ENCODE measurements at places on chromosomes 2 and 18.
A peak's percentile ranks its signal among the peaks of the same experiment; 100 is the strongest.

DNA sequence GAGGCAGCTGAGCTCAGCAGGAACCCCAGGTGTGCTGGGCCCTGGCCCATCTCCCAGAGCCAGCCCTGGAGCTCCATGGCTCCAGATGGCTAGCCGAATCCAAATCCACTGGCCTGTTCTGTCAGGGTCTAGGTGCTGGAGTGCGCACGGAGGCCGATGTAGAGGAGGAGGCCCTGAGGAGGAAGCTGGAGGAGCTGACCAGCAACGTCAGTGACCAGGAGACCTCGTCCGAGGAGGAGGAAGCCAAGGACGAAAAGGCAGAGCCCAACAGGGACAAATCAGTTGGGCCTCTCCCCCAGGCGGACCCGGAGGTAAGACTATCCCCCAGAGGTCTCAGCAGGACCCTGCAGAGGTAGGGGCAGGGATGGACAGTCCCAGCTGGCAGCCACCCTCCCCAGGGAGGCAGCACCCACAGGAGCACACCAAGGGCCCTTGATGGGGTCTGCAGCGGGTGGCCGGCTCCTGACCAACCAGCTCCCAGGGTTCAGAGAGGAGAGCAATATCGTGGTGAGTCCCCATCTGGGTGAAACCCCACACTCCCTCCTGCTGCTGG is 26.1 kb upstream of the PRLH start:
- no peak for DNase-seq

GRCh38 chr2:437756-438393 is 150.0 kb upstream of the ALKAL2 start:
- DNase-seq: no peak

- DNase-seq: peak; percentile 95
Observed at GRCh38 chr2:69933839-69934613, 19.1 kb downstream of the MXD1 start.

DNA sequence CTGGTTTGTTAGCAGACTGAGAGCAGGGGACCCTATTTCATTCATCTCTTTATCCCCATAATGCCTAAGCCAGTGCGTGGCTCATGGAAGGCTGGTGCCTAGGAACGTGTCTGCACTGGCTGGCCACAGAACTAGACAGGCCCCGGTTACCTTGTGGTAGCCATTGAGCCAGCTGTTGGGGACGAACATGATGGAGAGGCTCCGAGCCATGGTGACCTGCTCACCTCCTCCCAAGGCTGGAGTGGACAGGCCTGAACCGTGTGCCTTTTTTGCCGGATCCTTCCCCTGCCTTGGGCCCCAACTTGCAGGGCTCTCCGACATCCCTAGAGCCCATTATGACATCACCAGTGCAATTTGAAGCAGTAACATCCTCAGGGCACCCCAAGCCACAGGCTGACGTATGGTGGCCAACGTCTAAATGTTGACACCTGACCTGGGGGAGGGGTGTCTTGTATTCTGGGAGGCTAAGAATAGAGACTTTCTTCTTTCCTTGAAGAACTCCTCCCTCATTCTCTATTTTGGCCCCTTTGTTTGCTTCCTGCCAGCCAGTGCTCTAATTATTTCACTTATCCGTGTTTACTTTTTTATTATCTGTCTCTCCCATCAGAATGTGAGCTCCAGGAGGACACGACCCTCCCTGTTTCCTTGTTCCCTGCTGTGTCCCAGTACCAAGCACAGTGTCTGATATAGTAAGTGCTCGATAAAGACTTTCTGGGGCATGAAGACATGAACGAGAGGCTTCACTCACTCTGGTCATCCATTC is 12.2 kb upstream of the DNPEP start:
- no peak for DNase-seq

- no peak for DNase-seq
Observed at GRCh38 chr2:136057023-136057801, 60.7 kb downstream of the CXCR4 start.

DNA sequence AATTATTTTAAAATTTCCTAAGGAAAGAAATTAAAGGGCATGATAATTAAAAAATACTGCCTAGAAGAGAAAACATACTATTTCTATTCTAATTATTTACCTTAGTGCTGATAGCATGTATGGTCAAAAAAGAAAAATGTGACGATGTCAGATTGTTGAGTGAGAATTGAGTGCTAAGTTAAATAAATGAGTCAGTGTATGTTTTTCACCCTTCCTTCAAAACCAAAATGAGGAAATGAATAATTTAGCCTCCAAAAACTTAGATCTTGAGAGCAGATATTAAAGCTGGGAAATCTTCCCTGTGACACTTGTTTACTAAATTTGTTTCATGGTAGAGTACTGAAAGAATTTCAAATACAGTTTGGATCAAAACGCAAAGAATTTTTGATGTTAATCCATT is 58.6 kb upstream of the NYAP2 start:
- no peak for DNase-seq

- no peak for DNase-seq
Observed at GRCh38 chr18:49020621-49021021, 69.9 kb upstream of the SMAD7 start.

- DNase-seq: no peak
Observed at GRCh38 chr2:136281281-136282114, 163.5 kb upstream of the CXCR4 start.

- DNase-seq: no peak
Observed at GRCh38 chr2:240213476-240214421, 73.3 kb upstream of the OTOS start.

DNA sequence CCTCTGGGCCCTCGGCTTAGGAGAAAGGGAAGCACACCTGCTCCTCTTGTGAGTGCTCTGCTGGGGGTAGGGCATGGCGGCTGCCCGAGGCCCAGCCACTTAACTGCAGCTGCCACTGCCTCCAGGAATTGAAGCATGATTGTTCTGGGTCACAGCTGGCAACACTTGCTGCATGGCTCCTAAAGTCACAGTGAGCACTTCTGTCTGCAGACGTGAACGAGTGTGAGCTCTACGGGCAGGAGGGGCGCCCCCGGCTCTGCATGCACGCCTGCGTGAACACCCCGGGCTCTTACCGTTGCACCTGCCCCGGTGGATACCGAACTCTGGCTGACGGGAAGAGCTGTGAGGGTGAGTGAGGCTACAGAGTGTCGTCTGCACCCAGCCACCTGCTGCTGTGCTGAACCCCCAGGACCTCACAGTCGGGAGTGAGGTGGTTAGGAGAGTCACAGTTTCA is 44.4 kb downstream of the FBLN7 start:
- no peak for DNase-seq

- DNase-seq: no peak
Observed at GRCh38 chr2:100784681-100785080, 35.3 kb upstream of the NPAS2 start.

GRCh38 chr18:13461936-13462335 is 243.4 kb downstream of the LDLRAD4 start:
- DNase-seq: no peak

DNA sequence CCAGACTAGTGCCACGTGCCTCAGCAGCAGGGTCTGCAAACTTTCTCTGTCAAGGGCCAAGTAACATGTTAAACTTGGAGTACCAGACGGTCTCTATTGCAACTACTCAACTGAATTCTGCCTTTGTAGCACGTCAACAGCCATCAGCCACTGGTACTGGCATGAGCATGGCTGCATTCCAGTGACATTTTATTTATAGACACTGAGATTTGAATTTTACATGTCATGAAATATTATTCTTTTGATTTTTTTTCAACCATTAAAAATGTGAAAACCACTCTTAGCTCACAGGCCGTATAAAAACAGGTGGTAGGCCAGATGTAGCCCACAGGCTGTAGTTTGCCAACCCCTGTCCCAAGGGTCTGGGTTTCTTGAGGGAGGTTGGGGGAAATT is 199.7 kb downstream of the TPGS2 start:
- DNase-seq: no peak

- DNase-seq: no peak
Observed at GRCh38 chr2:67515538-67515937, 118.4 kb downstream of the ETAA1 start.

GRCh38 chr2:27954221-27954673 is 63.7 kb downstream of the BABAM2 start:
- peak; percentile 67 for DNase-seq

DNA sequence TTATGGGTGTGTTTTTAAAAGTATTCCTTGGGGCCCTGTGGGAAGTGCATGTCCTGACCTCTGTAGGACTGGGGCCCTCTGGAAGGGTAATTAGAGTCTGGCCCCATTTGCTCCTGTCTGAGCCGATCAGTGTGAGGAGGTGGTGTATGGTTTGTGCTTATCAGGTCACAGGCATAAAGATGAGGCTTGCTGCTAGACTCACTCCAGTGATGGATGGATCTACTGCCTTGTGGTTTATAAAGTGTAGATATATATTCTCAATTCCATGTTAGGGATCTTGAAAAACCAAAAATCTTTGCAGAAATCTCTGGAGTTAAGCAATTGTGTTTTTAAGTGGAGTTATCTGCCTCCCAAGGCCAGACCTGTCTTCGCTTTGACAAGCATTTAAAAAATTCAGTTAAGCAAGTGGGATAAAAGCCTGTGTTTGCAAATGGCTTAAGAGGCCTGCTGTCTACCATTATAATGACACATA is 182.4 kb downstream of the PTPRM start:
- DNase-seq: peak; percentile 80

- no peak for DNase-seq
Observed at GRCh38 chr2:135948141-135948540, 37.3 kb downstream of the DARS1 start.

- DNase-seq: no peak
Observed at GRCh38 chr18:47748093-47748796, 182.2 kb downstream of the SMAD2 start.

- DNase-seq: no peak
Observed at GRCh38 chr2:224861266-224861665, 145.1 kb upstream of the CCDC195 start.

DNA sequence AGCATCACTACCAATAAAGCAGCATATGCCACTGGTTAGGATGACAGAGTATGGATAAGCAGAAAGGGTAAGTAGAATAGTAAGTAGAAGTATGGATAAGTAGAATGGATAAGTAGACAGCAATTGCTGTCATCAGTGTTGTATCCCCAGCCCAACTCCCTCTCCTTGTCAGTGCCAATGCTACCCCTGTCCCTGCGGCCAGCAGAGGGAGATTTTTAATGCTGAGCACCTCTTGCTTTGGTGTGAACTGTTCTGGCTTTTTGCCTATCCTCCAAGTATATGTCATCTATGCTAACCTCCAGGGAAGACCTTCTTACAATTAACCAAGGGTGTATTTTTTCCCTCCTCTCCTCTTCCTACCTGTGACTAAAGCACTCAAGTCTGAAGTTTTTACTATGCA is 136.7 kb upstream of the SPHKAP start:
- peak; percentile 10 for DNase-seq

GRCh38 chr2:194443926-194444325 is 1213.1 kb upstream of the SLC39A10 start:
- no peak for DNase-seq

DNA sequence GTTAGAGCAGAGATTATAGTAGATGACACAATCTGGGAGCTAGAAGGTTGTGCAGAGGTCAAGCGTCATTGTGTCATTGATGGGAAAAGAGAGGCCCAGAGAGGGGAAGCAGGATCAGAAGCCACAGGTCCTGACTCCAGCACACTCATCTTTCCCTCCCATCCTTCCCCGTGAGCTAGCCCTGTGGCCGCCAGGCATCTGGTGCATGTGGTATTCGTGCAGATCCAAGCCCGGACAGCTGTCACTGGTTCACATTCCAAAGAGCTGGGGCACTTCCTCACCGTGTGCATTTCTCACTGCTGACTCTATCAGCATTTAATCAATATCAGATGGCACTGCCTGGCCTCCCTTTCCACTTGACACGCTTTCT is 94.1 kb upstream of the THOC1 start:
- DNase-seq: peak; percentile 95

- peak; percentile 10 for DNase-seq
Observed at GRCh38 chr2:99811544-99811943, 321.7 kb upstream of the REV1 start.

- DNase-seq: peak; percentile 37
Observed at GRCh38 chr2:40751981-40752380, 300.1 kb upstream of the SLC8A1 start.

DNA sequence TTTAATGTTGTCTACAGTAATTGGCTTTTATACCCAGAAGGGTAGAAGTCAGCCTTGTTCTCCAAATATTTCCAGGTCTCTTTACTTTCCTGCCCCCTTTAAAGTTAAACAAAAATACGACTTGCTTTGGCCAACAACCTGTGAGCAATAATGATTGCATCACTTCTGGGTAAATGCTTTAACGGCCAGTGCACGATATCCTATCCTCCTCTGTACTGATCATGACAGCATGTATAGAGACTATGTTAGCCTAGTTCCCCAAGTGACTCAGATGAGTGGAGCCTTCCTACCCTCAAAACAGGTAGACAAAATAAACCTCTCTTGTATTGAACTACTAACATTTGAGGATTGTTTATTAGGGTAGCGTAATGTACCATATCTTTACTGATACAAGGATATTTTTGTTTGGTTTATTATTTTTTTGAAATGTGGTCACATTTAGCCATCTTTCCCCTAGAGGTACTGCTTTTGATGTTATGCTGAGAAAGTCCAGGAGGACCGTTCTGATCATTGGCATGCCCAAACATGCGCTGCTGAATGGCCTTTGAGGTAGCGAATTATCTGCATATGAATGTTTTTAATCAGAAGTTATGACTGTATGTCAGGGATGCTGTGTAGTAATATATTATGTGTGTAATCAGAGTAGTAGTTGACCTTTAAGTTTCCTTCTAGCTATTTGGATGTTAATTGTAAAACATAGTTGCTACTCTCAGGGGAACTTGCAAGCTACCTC is 262.6 kb upstream of the DCC start:
- DNase-seq: no peak

- DNase-seq: peak; percentile 77
Observed at GRCh38 chr18:63994783-63995399, 25.0 kb downstream of the SERPINB8 start.

GRCh38 chr2:18800240-18800971 is 211.0 kb upstream of the NT5C1B start:
- DNase-seq: no peak

GRCh38 chr2:8039732-8040131 is 642.1 kb upstream of the ID2 start:
- DNase-seq: no peak

DNA sequence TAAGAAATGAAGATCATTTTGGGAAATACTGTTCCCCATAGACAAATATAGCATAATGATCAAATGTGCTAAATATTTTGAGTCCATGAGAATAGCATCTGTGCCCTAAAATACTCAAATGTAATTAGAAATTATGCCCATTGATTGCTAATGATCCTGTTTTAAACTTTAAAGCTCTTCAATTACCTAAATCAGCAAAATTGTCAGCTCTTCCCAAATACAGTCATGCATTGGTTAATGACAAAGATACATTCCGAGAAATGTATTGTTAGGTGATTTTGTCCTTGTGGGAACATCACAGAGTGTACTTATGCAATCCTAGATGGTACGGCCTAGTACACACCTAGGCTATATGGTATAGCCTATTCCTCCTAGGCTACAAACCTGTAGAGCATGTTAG is 89.7 kb downstream of the NEB start:
- DNase-seq: no peak

DNA sequence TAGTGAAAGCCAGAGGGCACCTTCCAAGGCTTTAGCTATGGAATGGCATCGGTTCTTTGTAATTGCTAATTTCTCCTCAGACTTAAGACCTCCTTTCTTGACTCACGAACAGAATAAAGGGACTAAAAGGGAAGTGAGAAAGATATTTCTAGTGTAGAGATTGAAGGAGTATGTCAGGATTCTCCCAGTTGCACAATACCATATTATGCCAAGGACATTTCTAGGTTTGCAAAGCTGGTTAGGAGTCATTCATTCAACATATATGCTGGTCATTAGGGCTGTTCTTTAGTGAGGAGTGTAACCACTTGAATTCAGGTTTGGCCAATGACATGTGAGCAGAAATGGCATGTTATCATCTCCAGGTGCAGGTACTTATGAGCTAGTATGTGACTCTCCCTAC is 7.4 kb downstream of the REEP1 start:
- no peak for DNase-seq

- peak; percentile 33 for DNase-seq
Observed at GRCh38 chr2:63544017-63544627, 44.2 kb downstream of the WDPCP start.
